Karpas-422 (cell line): ENCODE measurements at places on chromosomes 11 and 22. TPM values are rescaled to one million over a fixed set of nuclear protein-coding genes. Genes with fewer than 3 reads are reported as not detected.

The MYRF gene
- total RNA-seq = 0.32 TPM in 1 of 2 replicates, not detected in the other

The F2 gene
- total RNA-seq = not detected in 2 replicates

The SCYL1 gene
- 39.1 and 79.0 TPM in 2 replicates for total RNA-seq

The TMEM86A gene
- 0.14 and 0.45 TPM in 2 replicates for total RNA-seq

The UBQLNL gene
- total RNA-seq = 0.43 TPM in 1 of 2 replicates, not detected in the other

The OR8G1 gene
- total RNA-seq = not detected in 2 replicates

The OR51B5 gene
- total RNA-seq = 0.60 TPM in 1 of 2 replicates, not detected in the other

The CLMP gene
- total RNA-seq = not detected in 2 replicates

GRCh38 chr11:62001450-62002191 lies 34.2 kb upstream of the FTH1 start:
- H3K4me3 ChIP-seq = no peak overlapping the region
- H3K27ac ChIP-seq = no peak overlapping the region
- no peak for DNase-seq
- no peaks in the 10 kb centered on the region for H3K36me3 ChIP-seq
- H3K27me3 ChIP-seq = no peaks in the 10 kb centered on the region

- DNase-seq = no peak
- H3K27me3 ChIP-seq = no peaks in the 10 kb centered on the region
- H3K4me1 ChIP-seq = peaks cover 92% of the 10 kb centered on the region
These were observed 12.2 kb downstream of the USP2 start for GRCh38 chr11:119369132-119369925.

GRCh38 chr11:60056349-60056969 lies at the start of gene MS4A3:
TSS of gene MS4A3 (plus strand) at chr11:60056665. CDS start at chr11:60061161, 4,496 bp downstream.
- no peaks in the 10 kb centered on the region for H3K27me3 ChIP-seq
- H3K4me1 ChIP-seq = no peaks in the 10 kb centered on the region
- H3K36me3 ChIP-seq = no peaks in the 10 kb centered on the region

DNA sequence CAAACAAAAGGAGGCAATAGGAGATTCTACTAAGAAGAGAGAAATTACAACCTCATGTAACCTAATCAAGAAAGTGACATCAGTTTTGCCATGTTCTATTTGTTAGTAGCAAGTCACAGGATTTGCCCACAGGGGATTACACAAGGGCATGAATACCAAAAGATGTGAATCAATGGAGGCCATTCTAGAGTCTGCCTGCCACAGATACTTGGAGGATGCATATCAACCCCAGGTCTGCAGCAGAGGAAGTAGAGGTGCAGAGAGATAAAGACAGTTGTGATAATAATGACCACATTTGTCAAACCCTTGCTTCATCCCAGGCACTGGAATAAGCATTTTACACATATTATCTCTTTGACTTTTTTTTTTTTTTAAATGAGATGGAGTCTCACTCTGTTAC lies 2.4 kb upstream of the ASCC2 start:
- H3K4me1 ChIP-seq = peaks cover 19% of the 10 kb centered on the region
- no peak overlapping the region for H3K4me3 ChIP-seq
- DNase-seq = no peak
- no peaks in the 10 kb centered on the region for H3K27me3 ChIP-seq

- peaks cover 4% of the 10 kb centered on the region for H3K4me1 ChIP-seq
- no peak overlapping the region for H3K27ac ChIP-seq
- no peaks in the 10 kb centered on the region for H3K36me3 ChIP-seq
- H3K4me3 ChIP-seq = no peak overlapping the region
- no peaks in the 10 kb centered on the region for H3K27me3 ChIP-seq
These were observed 23.9 kb upstream of the CRTAM start for GRCh38 chr11:122814401-122814800.

GRCh38 chr11:43969543-43969942 lies 27.1 kb downstream of the C11orf96 start:
- DNase-seq = no peak
- no peaks in the 10 kb centered on the region for H3K36me3 ChIP-seq
- no peak overlapping the region for H3K27ac ChIP-seq
- no peak overlapping the region for H3K4me3 ChIP-seq
- H3K27me3 ChIP-seq = no peaks in the 10 kb centered on the region
- H3K4me1 ChIP-seq = peaks cover 10% of the 10 kb centered on the region

DNA sequence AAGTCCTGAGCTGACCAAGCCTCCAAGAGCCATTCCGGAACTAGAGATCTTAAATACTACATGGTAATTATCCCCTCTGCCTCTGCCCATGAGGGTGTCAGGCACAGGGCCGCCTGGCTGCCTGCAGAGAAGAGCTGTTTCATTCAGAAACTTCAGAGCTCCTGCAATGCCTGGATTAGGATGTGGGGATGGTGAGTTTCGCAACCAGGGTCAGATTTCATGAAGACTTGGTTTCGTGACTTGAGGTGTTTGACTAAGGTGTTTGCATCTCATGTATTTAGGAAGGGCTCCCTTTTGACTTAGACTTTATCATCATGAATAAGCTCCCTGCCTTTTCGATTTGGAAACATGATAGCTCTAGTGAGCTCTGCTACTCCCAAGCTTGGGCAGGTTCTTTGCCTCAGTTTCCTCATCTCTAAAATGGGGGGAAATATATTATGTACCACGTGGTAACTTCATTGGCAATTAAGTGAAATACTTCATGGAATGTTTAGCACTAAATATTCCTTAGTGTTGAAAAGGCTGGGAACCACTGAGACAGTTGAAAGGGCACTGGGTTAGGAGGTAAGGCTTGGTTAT lies 9.1 kb downstream of the TIMP3 start:
- H3K27ac ChIP-seq = no peak overlapping the region
- H3K36me3 ChIP-seq = no peaks in the 10 kb centered on the region
- DNase-seq = no peak
- H3K4me1 ChIP-seq = no peaks in the 10 kb centered on the region

DNA sequence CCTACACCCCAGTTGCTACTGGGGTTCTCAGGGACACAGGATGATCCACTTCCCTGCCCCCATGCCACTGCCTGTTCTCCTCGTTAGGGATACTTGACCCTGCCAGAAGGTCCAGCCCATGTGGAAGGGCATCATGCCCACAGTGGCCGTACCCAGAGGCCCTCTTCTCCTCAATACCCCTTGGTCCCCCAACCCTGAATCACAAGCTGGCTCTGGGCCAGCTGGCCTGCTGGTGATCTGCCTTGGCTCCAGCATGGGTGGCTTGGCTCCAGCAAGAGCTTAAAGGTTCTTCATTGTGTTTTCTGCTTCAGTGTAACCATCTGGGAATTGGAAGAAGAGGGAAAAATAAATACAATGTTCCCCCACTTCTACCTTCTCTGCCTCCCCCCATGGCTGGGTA lies 11.1 kb upstream of the TPBGL start:
- H3K4me1 ChIP-seq = no peaks in the 10 kb centered on the region
- H3K27ac ChIP-seq = no peak overlapping the region
- no peaks in the 10 kb centered on the region for H3K27me3 ChIP-seq
- H3K36me3 ChIP-seq = no peaks in the 10 kb centered on the region
- H3K4me3 ChIP-seq = no peak overlapping the region
- DNase-seq = no peak

DNA sequence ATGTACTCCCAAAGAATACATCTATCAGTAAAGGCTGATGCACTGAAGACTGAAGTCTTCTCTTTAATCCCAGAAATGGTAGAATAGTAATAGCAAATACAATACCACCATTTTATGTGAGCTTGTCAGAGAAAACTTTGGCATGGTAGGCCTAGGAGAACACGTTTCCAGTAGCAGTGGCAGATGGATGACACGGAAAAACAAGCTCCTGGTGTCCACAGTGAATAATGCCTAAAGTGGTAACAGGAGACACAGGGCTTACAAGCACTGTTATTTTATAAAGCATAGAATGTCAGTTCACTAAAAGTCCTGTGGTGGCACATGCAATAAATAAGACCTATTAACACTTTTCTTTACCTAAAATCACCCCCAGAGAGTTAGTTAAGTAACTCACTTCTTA lies 277.6 kb downstream of the TTC28 start:
- no peak overlapping the region for H3K4me3 ChIP-seq
- no peak overlapping the region for H3K27ac ChIP-seq
- no peaks in the 10 kb centered on the region for H3K27me3 ChIP-seq
- no peak for DNase-seq
- no peaks in the 10 kb centered on the region for H3K4me1 ChIP-seq
